ENCODE measurements at places on chromosomes 5 and 9. TPM values are rescaled to one million over a fixed set of nuclear protein-coding genes. Genes with fewer than 3 reads are reported as not detected.

GRCh38 chr5:79074641-79075040, 5.1 kb downstream of the BHMT2 start:
- DNase-seq: no peak

Gene PRUNE2
- 0.57 TPM for total RNA-seq

DNA sequence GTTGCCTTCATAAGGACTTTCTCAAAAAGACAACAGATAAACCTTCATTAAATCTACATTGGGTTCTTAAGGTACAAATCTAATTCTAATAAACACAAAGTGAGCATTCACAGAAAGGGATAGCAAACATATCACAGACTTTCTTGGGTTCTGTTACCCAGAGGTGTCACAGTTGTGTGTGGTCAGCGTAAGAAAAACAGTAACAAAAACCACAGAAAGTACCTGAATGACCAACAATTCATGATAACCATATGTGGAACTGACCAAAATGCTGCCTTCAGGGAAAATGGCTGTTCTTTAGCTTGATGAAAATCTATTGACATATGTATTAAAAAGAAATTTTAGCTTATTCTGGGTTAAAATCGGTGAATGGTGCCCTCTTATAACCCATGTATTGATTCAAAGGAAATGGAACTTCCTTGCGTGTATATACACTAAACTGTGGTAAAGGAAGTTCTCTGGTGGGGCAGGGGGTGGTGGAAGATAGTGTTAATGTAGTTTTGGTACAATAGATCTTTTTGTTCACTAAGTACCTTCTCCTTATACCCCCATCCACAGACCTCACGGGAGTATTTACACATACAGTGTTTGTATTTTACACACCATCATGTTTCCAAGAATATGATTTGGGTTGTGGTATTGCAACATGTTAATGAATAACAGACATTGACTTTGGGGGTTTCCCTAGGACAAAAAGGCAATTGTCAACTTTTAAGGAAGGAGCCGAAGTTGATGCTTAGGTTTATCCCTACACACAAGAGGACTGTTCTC, 152.5 kb downstream of the APBA1 start:
- DNase-seq: no peak

DNA sequence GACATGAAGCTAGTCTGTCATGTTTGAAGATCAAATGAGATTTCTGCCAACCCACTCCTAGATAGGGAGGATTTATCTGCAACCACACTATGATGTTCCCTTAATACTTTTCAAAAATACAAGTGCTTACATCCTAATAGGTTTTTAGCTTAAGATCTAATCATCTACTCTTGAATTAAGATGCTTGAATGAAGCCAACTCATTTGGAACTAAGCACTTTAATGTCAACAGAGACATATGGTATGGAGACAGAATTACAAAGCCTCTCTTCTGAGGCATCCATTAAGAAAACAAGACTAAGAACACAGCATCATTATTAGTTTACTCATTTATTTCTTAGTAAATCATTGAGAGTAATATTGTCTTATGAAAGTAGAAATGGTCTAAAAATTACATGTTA, 139.3 kb upstream of the NFIB start:
- DNase-seq: no peak

DNA sequence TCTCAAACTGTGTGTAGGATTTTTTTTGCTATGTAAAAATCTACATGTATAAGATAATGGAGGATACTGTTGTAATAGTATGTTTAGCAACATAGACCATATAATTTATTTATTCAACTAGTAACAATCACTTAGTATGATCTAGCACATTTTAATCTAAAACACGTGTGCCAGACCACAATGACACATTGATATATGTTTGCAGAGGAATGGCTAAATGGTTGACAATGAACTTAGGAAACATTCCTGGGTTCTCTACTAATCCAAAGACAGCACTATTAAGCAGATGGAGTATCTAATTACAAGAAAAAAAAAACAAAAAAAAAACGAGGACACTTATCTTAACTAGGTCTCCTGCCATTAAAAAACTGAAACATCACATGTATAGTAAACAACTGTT, 261.7 kb upstream of the PAPPA start:
- no peak for DNase-seq

Gene CCDC69
- 59.6 TPM for total RNA-seq

Gene DBH
- not detected for total RNA-seq

- no peak for DNase-seq
Observed at GRCh38 chr5:102771435-102771834, 16.3 kb downstream of the PAM start.

DNA sequence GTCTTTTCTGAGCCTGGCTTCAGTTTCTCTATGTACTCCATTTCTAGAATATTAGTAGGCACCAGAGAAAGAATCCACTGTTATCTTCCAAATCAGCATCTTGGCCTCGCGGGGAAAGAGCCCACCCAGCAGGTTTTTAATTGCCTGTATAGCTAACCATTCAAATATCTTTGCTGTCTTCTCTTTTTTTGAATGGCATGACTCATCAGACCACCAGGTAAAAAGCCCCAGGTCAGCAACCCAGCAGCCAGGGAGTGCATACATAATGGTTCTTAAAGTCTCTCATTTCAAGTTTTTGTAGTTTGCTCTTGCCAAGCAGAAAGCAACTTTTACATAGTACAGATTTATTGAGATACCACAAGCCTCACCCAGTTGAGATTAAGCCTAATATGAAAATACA, 50.7 kb downstream of the TMEM167A start:
- no peak for DNase-seq

Gene ANXA1
- total RNA-seq: 37.0 TPM

Gene SYK
- total RNA-seq: 53.0 TPM

DNA sequence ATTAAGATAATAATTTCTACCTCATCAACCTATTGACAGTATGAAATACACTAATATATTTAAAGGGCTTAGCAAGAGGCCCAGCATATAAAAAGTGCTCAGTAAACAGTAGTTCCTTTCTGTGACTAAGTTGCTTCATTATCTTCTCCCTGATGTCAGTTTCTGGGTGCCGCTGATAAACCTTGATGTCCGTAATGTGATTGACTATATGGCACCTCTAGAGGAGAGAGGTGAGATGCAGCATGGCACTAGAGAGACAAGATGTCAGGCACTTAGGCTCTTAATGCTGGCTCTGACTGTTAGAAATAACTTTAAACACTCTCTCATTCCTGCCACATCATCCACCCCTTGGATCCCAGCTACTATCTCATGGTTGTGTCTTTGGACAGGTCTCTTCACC, 455.9 kb upstream of the KLF4 start:
- no peak for DNase-seq

- DNase-seq: no peak
Observed at GRCh38 chr9:38352530-38353328, 39.8 kb upstream of the ALDH1B1 start.

Gene FRMD3
- 0.59 TPM for total RNA-seq

DNA sequence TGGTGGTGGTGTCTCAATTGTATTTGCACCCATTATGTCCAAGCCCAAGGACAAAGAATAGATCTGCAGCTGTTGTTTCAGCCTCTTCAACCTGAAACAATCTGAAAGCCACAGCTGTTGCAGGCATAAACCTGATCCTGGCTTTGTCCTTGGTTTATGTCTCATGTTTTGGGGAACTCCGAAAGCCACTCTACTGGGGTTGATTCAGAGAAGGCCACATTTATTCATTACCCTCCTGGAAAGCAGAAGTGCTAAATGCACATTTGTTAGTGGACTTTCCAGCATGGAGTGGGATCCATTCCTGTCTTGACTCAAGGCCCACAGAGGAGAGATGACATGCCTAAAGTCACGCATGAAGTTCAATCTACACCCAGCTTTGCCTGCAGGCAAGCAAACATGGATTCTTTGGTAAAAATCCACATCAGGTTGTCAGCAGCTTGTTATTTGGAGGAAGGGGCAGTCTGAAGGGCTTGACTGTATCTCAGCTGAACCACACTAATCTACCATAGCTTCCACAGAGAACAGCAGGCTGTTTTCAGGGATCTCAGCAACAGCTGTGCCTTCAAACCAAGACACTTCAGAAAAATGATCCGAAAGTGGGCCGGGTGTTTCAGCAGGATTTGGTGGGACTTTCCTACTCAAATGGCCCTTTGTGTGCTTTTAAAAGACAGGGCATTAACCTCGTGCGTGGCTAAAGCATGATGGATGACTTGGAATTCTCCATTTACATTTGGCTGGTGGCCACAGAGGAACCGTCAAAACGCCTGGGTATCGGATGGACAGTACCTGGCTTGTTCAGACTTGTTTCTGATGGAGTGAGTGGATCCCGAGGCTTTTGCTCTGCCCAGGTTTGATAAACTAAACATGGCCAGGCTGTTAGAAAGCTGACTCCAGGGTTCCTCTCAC, 36.2 kb upstream of the ADAM19 start:
- no peak for DNase-seq

GRCh38 chr9:99785010-99785590, 36.6 kb upstream of the NR4A3 start:
- no peak for DNase-seq

Data from natural killer cell treated with Interleukin-12 subunit alpha and Interleukin-12 subunit beta and Interleukin-15 and Interleukin-18, amount 100 ng/mL, for 72 hours (primary cell).